ENCODE measurements at places on chromosomes 5 and 9. TPM values are rescaled to one million over a fixed set of nuclear protein-coding genes. Genes with fewer than 3 reads are reported as not detected.

DNA sequence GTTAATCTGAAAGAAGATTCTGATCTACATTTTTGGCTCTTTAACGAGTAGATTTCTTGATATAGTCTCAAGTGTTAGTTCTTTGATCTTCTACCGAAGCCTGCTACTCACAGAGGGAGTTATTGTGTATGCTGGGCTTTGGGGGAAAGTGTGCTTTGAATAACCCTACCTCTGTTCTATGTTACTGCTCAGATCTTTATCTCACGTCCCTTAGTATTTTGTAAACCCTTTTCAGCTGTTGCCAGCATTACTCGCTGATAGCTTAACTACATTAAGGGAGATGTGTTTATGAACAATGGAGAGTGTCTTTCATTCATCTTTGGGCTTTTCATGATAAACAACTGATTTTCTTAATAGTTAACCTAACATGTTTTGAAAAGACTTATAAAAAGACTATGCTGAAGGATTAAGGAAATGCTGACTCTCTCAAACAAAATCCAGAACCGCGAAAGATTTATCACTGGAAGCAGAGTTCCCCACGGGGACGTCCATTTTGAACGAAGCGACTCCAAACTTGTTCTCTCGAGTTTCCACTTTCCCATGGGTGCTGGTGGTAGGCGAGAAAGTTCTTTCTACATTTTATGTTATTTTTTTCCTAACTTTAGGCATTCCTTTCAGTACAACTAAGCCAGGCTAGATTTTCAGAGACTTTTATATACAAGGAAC, 27.9 kb upstream of the ALDH1A1 start:
- no peak overlapping the region for H3K4me3 ChIP-seq
- H3K36me3 ChIP-seq = no peaks in the 10 kb centered on the region
- no peaks in the 10 kb centered on the region for H3K27me3 ChIP-seq
- H3K27ac ChIP-seq = no peak overlapping the region

- H3K4me1 ChIP-seq = peaks cover 7% of the 10 kb centered on the region
- H3K4me3 ChIP-seq = no peak overlapping the region
- H3K36me3 ChIP-seq = peaks cover 36% of the 10 kb centered on the region
- H3K27me3 ChIP-seq = no peaks in the 10 kb centered on the region
These were observed 85.8 kb downstream of the RIC1 start for GRCh38 chr9:5714501-5715401.

DNA sequence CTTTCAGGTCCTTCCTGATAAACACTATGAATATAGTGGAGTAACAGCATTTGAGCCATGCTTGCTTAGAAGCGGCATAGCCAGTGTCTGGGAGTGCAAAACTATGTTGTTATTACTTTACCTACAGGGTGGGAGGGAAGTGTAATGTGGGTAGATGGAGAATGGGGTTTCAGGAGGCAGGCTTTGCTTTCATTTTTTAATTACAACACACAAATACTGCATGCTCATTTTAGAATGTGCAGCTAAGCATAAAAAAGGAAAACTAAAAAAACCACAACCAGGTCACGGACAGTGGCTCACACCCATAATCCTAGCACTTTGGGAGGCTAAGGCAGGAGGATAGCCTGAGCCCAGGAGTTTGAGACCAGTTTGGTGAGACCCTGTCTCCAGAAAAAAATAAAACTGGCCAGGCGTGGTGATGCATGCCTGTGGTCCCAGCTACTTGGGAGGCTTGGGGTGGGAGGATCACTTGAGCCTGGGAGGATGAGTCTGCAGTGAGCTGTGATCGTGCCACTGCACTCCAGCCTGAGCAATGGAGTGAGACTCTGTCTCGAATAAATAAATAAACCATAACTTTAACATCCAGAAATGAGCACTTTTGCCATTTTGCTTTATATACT, 20.2 kb downstream of the HAVCR1 start:
- H3K4me3 ChIP-seq = no peak overlapping the region
- DNase-seq = no peak
- H3K4me1 ChIP-seq = no peaks in the 10 kb centered on the region
- H3K36me3 ChIP-seq = no peaks in the 10 kb centered on the region

C5orf52 gene
- not detected for total RNA-seq

SH3RF2 gene
- total RNA-seq = not detected

Measured in B cell (primary cell).